Activated CD4-positive, alpha-beta memory T cell treated with anti-CD3 and anti-CD28 coated beads for 36 hours (primary cell): ENCODE measurements at places on chromosomes 16 and 17. TPM values are rescaled to one million over a fixed set of nuclear protein-coding genes. Genes with fewer than 3 reads are reported as not detected.

Gene KRT28
- total RNA-seq = not detected

Gene SPDYE4
- not detected for total RNA-seq

Gene PPM1E
- 0.02 TPM for total RNA-seq

Gene GNG13
- not detected for total RNA-seq

DNA sequence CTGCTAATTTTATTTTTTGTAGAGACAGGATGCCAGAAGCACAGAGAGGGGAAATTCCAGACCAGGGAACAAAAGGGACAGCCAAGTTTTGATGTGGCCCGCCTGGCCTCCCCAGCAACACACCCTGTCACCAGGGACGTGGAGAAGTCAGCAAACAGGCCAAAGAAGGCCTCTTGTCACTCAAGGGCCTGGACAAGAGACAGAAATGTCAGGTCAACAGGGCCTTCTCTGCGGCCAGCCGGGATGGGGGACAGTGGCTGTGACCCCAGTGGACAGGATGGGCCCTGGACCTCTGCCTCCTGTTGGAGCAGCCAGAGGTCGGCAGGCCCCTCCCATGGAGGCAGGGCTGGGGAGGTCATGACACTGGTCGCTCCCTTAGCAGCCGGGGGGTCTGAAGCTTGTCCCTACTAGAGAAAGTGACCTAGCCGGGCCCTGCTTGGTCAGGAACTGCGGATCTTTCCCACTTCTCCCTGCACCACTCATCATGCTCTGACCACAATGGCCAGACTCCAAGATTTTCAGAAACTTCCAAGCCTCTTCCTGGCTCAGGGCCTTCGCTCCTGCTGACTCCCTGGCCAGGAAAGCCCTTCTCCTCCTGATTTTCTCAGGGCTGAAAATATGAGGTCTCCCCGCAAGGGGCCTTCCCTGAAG, 9.2 kb upstream of the TVP23A start:
- DNase-seq = no peak
- no peaks in the 10 kb centered on the region for H3K36me3 ChIP-seq
- H3K4me1 ChIP-seq = no peaks in the 10 kb centered on the region
- no peaks in the 10 kb centered on the region for H3K27me3 ChIP-seq

DNA sequence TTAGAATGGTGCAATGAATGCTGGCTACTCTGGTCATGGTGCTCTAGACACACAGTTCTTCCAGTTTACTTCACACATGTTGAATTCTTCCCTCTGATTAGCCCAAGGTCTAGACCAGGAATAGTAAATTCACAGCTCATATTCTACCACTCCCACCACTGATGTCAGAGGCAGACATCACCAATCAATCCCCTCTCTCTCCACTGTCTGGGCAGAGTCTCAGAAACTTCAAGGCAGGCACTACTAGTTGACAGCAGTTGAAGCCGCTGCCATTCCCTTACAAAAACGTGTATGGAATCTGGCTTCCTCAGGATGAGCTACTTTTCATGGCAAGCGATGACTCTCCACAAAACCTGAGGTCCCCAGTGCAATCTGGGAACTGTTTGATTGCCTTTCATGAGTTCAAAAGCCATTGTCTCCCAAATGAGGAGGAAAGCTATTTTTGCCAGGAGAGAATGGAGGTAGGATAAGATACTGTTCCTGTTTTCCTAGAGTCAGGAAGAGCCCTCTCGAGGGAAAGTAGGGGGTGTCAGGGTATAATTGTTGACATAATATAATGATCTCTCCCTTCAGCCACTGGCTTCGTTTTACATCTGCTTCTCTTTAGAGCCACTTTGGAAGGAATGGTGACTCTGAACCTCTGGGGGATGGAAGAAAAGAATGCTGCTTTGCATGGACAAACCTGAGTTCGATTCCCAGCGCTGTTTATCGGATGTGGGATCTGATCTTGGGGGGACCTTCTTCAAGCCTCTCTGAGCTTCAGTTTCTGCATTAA, 90.0 kb downstream of the FOXL1 start:
- H3K36me3 ChIP-seq = peaks cover 2% of the 10 kb centered on the region
- peaks cover 23% of the 10 kb centered on the region for H3K27me3 ChIP-seq
- no peak overlapping the region for H3K4me3 ChIP-seq

DNA sequence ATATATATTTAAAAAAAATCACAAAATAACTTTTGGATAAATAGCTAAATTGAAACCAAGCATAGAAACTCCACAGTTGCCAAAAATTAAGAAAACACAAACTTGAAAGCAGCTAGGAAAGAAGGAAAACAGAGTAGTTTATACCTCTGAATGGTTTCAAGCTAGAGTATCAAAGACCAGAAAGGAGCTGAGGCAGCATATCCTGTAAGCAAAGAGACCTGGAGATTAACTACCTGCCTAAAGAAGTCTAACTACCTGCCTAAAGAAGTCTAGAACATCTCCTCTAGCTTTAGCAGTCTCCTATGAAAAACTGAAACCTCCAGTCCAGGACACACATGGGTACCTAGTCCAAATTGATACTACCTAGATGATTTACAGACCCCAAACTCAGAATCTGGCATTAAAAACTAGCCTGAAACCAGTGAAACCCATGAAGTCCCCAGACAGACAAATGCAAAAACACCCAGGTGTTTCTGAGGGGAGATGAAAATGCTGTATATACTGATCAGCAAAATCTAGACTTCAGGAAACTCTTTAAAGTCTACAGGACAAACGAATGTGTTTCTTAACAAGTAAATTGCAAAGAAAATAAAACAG, 17.6 kb downstream of the APPBP2 start:
- H3K36me3 ChIP-seq = peaks cover 6% of the 10 kb centered on the region
- no peaks in the 10 kb centered on the region for H3K27me3 ChIP-seq
- H3K27ac ChIP-seq = no peak overlapping the region
- H3K4me3 ChIP-seq = no peak overlapping the region
- DNase-seq = no peak

GRCh38 chr16:70490261-70490660, 33.1 kb downstream of the COG4 start:
- peaks cover 16% of the 10 kb centered on the region for H3K4me1 ChIP-seq
- H3K4me3 ChIP-seq = no peak overlapping the region
- H3K27ac ChIP-seq = no peak overlapping the region

DNA sequence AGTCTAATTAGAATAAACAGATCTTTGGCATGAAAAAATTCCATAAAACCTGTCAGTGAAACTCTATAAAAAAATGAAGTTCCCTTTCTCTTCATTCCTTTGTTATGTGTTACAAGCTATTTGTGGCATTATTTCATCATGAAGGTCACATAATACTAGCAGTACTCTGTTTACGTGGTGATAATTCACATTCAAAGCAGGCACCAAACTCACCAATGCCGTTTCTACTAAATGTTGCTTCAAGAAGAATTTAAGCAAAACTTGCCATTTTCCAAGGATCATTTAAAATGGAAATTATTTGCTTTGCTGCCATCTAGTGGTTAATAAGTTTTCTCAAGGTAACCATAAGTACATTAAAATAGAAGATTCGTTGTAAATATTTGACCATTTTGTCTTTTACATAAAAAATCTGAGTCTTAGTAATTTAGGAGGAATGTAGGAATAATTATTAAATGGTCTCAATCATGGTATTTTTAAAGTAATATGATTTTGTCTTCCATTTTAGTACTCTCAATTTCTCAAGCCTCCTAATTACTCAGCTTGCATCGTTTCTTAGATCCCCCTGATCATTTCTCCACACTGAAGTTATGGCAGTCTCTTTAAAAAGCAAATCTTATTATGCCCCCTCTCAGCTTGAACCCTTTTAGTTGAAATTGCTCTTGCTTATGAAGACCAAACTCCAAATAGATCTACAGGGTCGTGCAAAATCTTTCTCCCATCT, 80.8 kb downstream of the OMG start:
- no peak for DNase-seq
- no peak overlapping the region for H3K4me3 ChIP-seq
- H3K4me1 ChIP-seq = no peaks in the 10 kb centered on the region
- H3K27me3 ChIP-seq = no peaks in the 10 kb centered on the region

- H3K36me3 ChIP-seq = no peaks in the 10 kb centered on the region
- no peak for DNase-seq
- H3K27ac ChIP-seq = no peak overlapping the region
- H3K4me3 ChIP-seq = no peak overlapping the region
Observed at GRCh38 chr17:11848330-11848729, 148.9 kb downstream of the ZNF18 start.

DNA sequence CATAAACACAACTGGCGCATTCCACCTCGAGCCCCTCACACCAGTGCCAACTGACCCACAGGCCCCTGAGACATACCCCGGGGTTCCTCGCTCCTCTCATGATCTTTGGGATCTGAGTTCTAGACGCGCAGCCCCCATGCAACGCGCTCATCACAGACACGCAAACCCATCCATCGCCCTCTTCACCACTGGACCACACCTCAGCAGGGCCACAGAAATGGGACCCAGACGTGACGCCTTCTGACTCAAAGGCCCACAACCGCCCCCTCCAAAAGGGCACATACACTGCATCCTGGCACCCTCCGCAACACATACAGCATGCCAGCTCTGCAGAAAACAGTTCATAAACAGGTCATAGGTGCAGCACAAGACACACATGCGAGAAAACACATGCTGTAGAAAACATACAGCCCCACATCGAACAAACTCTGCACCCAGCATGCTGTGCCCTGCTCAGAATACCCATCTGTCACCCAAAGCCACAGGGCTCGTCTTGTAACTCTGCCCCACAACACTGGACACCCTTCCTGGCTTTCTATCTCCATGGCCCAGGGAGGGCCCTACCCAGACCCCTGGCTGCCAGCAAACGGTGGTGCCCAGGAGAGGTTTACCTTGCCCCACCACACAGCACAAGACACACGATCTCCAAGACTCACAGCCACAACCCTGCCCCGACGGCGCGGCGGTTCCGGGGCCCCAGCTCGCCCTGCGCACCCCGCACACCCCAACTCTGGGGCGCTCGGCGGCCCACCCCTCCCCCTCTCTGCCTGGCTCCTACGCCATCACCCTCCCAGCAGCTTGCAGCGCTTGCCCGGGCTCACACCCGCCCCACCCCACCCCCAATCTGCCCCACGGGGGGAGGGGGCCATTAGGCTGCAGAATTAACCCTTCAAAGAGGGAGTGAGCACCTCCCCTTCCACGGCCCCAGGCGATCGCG, 887 bp downstream of the ZBTB4 start:
- DNase-seq = peak; percentile 71
- H3K27me3 ChIP-seq = no peaks in the 10 kb centered on the region
- peaks cover 3% of the 10 kb centered on the region for H3K36me3 ChIP-seq

- no peak overlapping the region for H3K27ac ChIP-seq
- no peak for DNase-seq
- H3K36me3 ChIP-seq = no peaks in the 10 kb centered on the region
- H3K27me3 ChIP-seq = no peaks in the 10 kb centered on the region
- H3K4me1 ChIP-seq = peaks cover 12% of the 10 kb centered on the region
Observed at GRCh38 chr17:2876467-2876866, 80.2 kb downstream of the RAP1GAP2 start.
